ENCODE measurements at places on chromosomes 13 and 19.

DNA sequence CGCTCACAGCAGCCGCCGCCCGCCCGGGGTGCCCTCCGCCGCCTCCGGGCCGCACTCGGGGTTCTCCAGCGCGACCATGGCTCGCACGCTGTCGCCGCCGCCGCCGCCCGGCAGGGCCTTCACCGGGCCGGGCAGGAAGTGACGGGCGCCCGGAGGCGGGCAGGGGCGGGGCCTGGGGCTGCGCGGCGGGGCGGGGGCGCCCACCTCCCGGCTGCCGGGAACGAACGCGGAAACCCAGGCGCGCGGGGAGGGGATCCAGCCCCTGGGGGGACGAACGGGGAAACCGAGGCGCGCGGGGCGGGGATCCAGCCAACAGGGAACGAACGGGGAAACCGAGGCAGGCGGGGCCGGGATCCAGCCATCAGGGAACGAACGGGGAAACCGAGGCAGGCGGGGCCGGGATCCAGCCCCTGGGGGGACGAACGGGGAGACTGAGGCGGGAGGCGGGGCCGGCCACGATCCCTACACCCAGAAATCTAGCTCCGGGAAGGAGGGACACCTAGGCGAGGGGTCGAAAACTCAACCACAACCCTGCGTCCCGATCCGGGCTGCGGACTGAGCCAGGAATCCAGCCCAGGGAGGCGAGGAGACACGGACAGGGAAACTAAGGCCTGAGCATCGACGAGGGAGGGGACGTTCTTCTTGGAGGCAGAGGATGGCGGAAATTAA, at the start of gene R3HDM4:
R3HDM4 (minus strand) TSS at position 140 of the 669 bp plus-strand sequence; CDS start at position 78, 62 bp downstream.
- DNase-seq: peak; percentile 83

DNA sequence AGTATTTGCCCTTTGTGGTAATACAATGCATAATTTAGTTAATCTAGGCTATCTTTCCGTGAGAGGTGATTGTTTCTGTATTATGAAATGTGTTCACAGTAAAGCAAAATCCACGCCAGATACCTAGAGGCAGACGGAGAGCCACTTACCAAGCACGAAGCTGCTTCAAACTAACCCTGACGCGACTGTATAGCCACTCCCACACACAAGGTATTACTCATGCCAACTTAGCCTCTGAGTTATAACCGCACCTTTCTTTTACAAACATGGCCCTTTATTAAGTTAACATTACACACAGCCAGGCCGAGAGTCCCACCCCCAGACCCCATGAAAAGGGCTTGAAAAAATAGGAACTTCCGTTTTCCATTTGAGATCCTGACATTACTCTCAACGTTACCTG, 185.7 kb downstream of the ABCC4 start:
- DNase-seq: no peak

DNA sequence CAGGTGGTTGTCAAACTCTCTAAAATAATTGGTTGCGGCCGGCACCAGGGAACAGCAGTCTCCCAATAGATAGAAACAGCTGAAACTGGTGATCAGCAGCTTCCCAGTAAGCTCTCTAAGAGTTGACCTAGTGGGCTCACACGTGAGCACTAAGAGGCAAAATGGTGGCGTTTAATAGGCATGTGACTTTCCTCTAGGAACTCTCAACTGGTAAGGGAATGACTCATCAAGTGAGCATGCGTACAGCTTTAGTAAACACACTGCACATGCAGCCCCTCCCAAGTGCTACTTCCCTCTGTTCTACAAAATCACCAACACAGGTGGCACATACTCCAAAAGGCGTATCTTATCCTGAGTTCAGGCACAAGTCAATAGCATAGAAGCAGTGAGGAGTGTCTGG, 41.7 kb downstream of the TNFSF11 start:
- no peak for DNase-seq

- no peak for DNase-seq
Observed at GRCh38 chr13:51191743-51192142, 30.5 kb upstream of the FAM124A start.

DNA sequence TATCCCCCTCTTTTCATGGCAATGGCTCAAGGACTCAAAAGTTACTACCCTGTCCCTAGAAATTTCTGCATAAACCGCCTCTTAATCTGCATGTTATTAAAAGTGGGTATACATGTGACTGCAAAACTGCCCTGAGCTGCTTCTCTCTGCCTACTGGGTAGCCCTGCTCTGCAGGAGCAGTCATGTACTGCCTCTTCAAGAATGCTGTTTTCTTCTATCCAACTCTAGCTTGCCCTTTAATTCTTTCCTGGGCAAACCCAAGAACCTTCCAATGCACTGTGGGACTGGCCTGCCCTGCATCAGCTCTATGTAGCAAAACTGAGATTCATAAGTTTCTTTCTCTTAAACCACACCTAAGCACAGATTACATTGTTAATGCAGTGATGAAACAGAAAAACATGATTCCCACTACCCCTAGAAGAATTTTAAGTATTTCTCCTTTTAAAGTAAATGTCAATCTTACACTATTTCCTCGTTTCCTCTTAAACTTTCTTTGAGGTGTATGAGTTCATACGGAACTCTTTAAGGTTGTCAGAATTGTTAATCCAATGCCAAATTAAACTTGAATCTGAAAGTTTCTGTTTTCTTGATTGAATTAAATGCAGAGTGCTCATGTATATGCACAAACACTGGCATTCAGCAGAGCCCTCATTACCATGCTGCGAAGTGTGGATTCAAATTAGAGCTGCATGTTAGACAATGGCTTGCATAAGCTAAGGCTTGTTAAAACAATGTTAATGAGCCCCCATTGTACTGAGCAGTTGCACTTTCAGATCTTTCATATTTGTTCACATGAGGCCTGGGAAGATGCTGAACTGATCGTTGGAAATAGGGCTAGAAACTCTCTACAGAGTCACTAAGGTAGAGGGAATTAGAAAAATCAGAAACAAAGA, 669.9 kb upstream of the PCDH20 start:
- no peak for DNase-seq

- DNase-seq: no peak
Observed at GRCh38 chr13:33489563-33489962, 204.0 kb upstream of the STARD13 start.

- peak; percentile 57 for DNase-seq
Observed at GRCh38 chr19:48249502-48250014, 6.2 kb downstream of the CARD8 start.

DNA sequence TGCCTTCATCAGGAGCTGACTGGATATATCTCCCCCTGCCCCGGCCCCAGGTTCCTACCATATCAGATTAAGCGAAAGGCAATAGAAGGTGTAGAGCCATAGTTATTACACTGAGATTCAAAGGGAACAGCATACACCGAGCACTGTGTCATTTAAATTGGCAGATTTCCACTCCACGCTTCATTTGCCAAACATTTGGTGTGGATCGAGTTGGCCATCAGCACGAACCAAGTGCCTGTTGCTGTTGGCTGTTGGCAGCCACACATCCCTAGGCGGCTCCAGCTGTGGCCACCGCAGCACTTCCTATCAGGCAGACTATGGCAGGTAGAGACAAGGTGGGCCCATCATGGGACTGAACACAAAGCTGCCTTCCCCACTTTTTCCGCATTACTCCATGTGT, 115.8 kb downstream of the CCNA1 start:
- DNase-seq: no peak

GRCh38 chr19:6099599-6099998, 10.7 kb downstream of the RFX2 start:
- no peak for DNase-seq

GRCh38 chr19:18416778-18417249, 2.4 kb upstream of the SSBP4 start:
- peak; percentile 56 for DNase-seq

DNA sequence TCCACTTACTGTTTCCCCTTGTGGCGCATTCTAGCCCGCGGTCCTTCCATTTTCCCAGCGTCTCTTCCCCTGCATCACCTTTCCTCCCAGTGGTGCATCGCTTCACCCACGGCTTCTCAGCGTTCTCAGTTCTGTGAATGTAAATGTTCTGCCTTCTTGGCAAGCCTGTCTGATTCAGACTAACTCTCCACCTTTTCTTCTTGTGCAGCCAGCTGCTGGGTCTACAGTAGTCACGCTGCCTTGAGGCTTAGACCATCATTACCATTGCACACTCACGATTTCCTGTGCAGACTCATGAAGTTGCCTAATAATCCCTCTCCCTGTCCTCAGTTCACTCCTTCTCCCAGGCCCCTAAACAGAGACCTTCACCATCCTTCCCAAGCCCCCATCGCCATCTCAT, 75.0 kb downstream of the DHRS12 start:
- no peak for DNase-seq

DNA sequence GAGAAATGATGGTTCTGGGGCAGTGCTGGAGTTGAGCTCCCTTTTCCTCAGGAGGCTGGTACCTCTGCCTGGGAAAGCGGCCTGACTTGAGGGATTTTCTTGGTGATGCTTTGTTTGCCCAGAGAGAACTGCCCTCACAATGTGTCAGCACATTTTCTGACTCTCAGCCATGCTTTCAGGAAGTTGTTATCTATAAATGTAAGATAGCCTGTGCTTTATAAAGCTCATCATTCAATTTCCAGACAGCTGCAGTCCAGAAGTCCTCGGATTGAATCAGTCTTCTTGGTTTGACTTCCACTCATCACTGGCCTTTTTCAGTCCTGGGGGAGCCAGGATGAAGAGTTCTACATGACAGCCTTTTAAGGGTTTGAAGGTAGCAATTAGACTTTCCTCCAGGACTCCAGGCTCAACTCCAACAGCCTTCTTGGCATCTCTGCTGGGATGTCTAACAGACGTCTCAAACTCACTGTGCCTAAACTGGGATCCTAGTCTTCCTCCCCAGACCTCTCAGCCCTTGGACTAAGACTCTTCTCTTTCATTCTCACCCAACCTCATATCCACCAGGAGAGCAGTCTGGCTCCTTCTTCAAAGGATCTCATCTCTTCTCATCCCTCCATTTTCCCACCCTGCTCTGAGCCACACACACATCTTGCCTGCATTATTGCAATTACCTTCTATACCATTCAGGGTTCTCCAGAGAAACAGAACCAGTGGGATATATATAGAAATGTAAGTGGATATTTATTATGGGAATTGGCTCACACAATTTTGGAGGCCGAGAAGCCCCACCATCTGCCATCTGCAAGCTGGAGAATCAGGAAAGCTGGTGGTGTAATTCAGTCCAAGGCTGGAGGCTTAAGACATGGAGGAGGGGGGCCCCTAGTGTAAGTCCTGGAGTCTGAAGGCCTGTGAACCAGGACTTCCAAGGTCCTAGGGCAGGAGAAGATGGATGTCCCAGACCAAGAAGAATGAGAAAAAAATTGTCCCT, 13.1 kb downstream of the ERICH6B start:
- no peak for DNase-seq

GRCh38 chr13:24056616-24057137, 103.8 kb upstream of the SPATA13 start:
- DNase-seq: no peak

DNA sequence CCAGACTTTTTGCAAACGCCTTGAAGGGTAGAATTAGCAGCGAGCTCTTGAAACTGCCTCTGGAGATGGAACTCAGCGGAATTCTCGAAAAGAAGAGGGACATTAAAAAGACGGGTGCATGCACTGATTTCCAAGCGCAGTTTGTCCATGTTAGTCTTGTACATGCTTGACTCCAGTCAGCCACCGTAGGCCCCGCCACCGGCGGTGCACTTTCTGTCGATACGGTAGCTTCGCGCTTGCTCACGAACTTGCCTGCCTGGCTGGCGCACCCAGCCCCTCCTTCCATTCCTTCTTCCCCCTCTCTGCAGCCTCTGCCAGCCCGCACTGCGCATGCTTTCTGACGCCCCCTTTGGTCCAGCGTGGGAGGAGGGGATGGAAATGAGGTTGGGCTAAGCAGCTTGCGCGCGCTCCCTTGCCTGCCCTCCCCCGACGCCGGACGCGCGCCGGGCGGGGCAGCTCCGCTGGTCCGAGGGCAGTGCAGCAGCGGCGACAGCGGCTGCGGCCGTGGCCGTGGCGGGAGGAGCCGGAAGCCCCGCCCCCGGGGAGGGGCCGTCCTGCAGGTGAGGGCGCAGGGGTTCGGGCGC, at the start of gene ZNF575:
ZNF575 (plus strand) TSS at position 227 of the 584 bp plus-strand sequence. CDS start 1,235 bp downstream, outside the sequence.
- DNase-seq: peak; percentile 67

GRCh38 chr19:2014131-2014571, 1.4 kb downstream of the BTBD2 start:
- no peak for DNase-seq

- DNase-seq: no peak
Observed at GRCh38 chr19:8529369-8530006, 15.5 kb upstream of the ZNF414 start.

DNA sequence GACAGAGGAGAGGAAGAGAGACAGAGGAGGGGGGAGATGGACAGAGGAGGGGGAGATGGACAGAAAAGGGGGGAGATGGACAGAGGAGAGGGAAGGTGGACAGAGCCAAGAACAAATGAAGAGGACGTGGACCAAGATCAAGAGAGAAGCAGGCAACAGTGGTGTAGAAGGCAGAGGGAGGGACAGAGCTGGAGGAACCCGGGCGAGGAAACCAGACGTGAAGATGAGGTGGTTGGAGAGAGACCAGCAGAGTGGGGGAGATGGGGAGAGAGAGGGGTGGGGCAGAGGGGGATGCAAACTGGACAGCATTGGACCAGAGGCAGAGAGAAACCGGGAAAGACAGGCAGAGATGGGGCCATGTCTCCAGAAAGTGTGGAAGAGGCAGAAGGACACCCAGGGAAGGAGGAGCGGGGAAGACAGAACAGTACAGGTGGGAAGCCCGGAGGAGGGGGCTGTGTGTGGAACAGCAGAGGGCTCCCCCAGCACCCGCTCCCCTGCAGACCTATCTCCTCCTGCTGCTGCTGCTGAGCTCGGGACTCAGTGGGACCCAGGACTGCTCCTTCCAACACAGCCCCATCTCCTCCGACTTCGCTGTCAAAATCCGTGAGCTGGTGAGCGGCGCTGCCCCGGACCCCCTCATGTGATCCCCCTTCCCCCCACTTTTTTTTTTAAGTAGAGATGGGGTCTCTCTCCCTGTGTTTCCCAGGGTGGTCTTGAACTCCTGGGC, 1.3 kb downstream of the FLT3LG start:
- DNase-seq: no peak

GRCh38 chr13:73174521-73175010, 115.8 kb downstream of the KLF5 start:
- DNase-seq: no peak

DNA sequence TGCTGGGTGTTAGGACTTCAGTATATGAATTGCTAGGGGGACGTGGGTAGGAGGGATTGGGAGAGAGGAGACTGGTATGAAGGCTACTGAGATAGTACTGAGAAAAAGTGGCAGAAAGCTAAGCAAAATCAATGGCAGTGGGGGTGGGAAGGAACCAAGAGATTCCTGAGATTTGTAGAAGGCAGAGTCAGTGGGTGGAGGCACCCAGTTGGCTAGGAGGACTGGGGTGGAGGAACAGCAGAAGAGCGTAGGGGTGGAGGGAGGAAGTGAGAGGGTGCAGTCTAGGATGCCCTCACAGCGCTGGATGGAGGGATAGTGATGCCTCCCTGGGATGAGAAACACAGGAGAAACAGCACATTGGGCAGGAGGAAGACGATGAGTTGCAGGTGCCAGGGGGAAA, 5.6 kb upstream of the MEDAG start:
- no peak for DNase-seq
